ENCODE measurements at places on chromosomes 11 and 22. TPM values are rescaled to one million over a fixed set of nuclear protein-coding genes. Genes with fewer than 3 reads are reported as not detected.

The GVQW3 gene
- 1.1 TPM for total RNA-seq

The KCNK4 gene
- total RNA-seq, result not detected

The DSCAML1 gene
- total RNA-seq, result 0.35 TPM

The UPB1 gene
- not detected for total RNA-seq

The TCN1 gene
- 0.20 TPM for total RNA-seq

The OR6T1 gene
- total RNA-seq, result not detected

The VPREB3 gene
- total RNA-seq, result 0.73 TPM

The NLRP14 gene
- not detected for total RNA-seq

The SLC1A2 gene
- total RNA-seq, result 0.01 TPM

The BRSK2 gene
- 6.2 TPM for total RNA-seq

The ZNF280B gene
- total RNA-seq, result 1.7 TPM

The MMP13 gene
- total RNA-seq, result not detected

The CAPRIN1 gene
- total RNA-seq, result 141 TPM

The TMEM86A gene
- 0.21 TPM for total RNA-seq

The SERHL2 gene
- 0.24 TPM for total RNA-seq

The SYTL2 gene
- total RNA-seq, result 11.6 TPM

The MYBPC3 gene
- total RNA-seq, result 0.05 TPM

The ABCC8 gene
- total RNA-seq, result 2.8 TPM

The RGL4 gene
- total RNA-seq, result not detected

The GDPD5 gene
- total RNA-seq, result 12.8 TPM

The NOX4 gene
- total RNA-seq, result not detected

The OR5P2 gene
- not detected for total RNA-seq

The IGF2 gene
- 3.5 TPM for total RNA-seq

The PRRG4 gene
- total RNA-seq, result 1.8 TPM

The ELFN2 gene
- 5.9 TPM for total RNA-seq

Data from A549 treated with GW870086 at 1 μM for 4 hours (cell line).